ENCODE measurements at places on chromosomes 5 and 9. TPM values are rescaled to one million over a fixed set of nuclear protein-coding genes. Genes with fewer than 3 reads are reported as not detected.

- no peak for DNase-seq
Measured at GRCh38 chr5:154268073-154268472, 77.5 kb downstream of the GALNT10 start.

The SERF1B gene
- total RNA-seq: 43.9 TPM

The FABP6 gene
- 3.4 TPM for total RNA-seq

GRCh38 chr5:102762095-102762534 lies 7.0 kb downstream of the PAM start:
- DNase-seq: no peak

The DMGDH gene
- not detected for total RNA-seq

The SPATA31D3 gene
- not detected for total RNA-seq

DNA sequence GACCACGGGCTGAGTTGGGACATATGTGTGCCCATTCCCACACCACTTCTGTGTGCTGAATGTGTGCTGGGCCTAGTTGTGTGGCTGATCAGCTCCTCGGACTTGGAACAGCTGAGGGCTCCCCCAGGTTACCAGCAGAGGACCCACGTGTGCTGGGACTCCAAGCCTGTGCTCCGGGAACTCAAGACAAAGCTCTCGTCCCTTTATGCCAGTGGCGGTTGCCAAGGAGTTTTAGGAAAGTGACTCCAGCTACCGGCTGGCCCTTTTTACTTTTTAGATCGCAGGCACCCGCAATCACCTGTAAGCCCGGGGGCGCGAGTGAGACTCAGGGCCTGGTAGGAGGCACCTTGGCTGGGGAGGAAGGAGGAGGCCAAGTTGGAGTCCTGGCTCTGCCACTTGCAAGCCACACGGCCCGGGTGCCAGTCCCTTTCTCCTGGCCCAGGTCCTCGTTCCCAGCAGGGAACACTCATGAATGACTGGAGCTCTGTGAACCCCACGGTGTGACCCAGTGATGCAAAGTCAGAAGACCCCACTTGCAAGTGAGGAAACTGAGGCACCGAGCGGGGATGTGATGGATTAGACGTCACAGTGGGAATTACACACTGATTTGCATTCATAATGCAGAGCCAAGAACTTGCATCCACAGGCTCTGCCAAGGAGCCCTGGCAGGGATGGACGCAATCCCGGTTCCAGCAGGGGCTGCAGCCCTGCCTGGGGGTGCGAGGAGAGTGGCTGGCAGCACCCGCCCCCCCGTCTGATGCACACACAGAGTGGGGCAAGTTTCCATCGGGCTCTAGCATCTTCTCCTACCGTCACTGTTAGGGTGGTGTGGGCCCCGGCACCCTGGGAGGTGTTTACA lies 26.9 kb downstream of the CRB2 start:
- no peak for DNase-seq

DNA sequence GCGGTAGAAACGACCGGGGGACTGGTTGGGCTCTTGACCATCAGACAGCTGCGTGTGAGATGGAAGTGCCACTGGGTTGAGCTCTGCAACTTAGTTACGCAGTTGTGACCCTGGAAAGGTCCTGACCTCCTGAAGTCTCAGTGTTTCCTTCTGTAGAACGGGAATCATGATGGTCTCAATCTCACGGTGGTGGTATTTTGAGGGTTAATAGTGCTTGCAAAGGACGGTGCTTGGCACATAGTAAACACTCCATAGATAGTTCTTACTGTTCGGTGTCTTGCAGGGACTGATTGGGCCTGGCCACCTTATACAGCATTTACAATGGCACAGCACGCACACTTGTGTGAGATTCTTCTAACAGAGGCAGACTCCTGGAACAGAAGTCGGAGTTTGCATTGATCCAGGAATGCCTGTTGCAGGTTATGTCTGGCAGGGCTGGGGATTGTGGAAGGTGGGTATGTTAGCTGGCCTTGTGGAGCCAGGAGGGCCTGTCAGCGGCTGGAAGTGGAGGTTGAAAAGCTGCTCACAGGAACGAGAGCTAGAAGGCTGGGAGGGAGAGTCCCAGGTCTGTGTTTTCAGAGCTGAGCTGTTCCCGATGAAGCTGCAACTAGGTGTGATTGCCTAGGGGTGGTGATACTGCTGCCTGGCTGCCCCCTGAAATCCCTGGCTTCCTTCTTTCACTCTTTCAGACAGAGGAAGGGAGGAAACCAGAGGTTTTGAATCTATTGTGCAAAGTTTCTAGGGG lies 962 bp upstream of the TXN start:
- DNase-seq: peak; percentile 28

DNA sequence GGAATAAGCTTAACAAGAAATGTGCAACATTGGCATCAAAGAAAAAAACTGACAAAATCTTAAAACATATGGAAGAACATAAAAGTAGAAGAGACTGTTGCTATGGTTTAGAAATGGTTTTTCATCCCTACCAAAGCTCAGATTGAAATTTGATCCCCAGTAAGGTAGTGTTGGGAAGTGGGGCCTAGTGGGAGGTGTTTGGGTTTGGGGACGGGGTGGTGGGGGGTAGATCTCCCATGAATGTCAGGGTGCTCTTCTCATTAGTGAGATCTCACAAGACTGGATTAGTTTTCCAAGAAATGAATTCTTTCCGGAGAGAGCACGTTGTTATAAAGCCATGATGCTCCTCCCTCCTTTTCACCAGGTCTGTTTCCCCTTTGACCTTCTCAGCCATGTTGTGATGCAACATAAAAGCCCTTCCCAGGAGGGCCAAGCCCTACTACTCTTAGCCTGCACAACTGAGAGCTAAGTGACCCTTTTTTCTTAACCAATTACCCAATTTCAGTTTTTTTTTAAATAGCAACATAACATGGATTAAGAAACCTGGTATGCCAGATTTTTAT lies 10.6 kb downstream of the TMEM167A start:
- DNase-seq: no peak

GRCh38 chr9:129716091-129716490 lies 36.8 kb downstream of the PTGES start:
- peak; percentile 41 for DNase-seq

- no peak for DNase-seq
Measured at GRCh38 chr9:98781588-98782383, 14.6 kb downstream of the ANKS6 start.

The RAI14 gene
- total RNA-seq: 44.9 TPM

DNA sequence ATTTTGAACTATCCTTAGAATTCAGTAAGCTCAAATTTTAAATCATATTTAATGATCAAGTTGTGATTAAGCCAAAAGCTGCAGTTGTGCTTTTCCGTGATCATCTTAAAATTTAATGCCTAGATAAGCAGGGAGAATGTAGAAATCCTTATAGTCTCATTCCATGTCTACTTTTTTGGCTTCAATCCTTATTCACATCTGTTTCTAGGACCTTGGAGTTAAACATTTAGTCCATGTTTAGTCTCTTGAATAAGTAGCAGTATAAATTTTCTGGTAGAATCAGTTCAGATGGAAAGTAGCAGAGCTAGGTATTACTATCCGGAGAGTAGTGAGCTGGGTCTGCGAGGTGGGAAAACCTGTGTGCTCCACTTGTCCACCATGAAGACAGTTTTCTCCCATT lies 59.3 kb upstream of the RIOK2 start:
- no peak for DNase-seq

DNA sequence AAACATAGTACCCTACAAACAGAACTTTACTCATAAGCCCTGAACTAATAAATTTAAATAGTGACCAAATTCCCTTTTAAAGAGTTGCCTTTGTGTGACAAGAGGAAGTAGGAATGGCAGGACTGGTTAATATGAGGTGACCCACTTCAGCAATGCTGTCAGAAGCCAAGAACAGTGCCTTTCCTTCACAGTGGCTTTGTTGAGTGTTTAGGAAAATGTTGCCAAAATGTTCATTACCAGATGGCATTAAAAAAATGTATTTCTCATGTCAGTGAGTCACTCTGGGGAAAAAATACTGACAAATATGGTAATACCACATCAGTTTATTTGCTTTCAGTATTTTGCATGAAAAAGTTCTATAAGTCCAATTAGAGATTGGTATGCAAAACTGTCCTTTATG lies 103.3 kb downstream of the DIRAS2 start:
- no peak for DNase-seq

All from SK-MEL-5 (cell line).